ENCODE measurements at places on chromosomes 6 and 20.

DNA sequence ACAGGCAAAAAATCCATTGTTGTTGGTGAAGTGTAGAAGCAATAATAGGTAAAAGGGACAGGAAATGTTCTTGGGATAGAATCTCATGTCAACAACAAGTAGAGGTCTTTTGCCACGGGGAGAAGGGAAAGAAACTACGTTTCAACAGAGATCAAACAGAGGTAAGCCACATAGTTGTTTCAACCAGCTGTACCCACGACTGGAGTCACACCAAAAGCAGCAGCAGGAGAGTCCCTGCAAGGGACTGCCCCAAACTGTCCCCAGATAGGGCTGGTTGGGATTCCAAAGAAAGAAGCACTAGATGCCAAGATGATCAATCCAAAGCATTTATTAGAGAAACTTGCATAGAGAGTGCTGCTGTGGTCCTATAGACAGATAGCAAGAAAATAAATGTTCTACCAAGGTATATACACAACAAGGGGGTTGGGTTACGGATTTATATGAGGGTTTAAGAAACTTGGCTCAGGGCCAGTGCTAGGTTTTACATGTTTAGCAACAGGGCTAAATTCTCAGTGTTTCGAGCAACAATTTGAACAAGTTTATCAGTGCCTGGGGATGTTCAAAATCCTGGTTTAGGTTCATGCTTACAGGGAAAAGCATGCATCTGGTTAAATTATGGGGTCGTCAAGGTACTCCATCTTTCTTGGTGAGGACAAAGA is 466.5 kb downstream of the MMUT start:
- DNase-seq, result no peak

- DNase-seq, result peak; percentile 53
Measured at GRCh38 chr6:130993292-130993765, 69.7 kb downstream of the EPB41L2 start.

DNA sequence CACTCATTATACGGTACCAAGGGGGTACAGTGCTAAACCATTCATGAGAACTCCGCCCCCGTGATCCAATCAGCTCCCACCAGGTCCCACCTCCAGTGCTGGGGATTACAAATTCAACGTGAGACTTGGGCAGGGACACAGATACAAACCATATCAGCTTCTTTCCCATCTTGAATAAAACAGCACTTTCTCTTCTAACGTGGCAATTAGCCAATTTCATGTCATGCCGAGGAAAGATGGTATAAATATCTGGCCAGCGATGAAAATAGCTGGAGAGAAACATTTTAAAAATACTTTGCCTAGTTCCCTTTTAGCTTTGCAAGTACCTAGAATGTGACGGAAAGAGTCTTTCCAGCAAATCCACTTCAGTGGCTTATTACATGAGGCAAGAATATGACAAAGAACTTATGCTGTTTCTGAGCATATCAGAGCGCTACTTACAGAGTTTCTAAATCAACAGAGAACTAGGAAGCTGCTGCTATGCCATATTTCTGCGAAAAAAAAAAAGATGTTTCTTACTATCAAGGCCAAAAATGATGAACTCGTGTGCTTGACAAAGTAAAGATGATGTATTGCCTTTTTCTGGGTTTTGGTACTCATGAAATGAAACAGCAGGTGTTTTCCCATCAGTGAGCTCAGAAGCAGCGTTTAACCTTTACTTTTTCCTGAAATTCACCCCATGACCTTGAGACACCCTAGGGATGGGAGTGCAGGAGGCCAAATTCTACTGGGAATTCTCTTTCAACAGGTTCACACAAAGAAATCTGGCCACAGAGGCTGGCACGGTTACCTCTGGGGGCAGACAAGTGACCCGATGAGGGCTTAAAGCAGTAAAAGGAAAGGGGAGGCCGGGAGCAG is 37.9 kb downstream of the AGPAT4 start:
- no peak for DNase-seq

DNA sequence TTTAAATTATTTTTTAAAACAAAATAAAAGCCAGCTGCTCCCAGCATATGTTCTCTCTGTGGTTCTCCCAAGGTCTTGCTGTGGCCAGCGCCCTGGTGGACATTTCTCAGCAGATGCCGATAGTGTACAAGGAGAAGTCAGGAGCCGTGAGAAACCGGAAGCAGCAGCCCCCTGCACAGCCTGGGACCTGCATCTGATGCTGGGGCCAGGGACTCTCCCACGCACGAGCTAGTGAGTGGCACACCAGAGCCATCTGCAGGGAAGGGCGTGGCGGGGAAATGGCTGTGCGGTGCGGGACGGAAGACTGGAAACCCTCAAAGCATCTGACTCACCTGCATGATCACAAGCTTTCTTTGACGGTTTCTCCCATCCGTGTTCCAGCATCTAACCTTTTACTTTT is 16.5 kb downstream of the GFRA4 start:
- DNase-seq, result no peak

GRCh38 chr6:159066483-159066882 is 21.7 kb upstream of the TAGAP start:
- no peak for DNase-seq

GRCh38 chr20:19074828-19075516 is 137.5 kb upstream of the SLC24A3 start:
- no peak for DNase-seq

- DNase-seq, result peak; percentile 58
Measured at GRCh38 chr20:63315731-63316491, 22.9 kb downstream of the COL20A1 start.

DNA sequence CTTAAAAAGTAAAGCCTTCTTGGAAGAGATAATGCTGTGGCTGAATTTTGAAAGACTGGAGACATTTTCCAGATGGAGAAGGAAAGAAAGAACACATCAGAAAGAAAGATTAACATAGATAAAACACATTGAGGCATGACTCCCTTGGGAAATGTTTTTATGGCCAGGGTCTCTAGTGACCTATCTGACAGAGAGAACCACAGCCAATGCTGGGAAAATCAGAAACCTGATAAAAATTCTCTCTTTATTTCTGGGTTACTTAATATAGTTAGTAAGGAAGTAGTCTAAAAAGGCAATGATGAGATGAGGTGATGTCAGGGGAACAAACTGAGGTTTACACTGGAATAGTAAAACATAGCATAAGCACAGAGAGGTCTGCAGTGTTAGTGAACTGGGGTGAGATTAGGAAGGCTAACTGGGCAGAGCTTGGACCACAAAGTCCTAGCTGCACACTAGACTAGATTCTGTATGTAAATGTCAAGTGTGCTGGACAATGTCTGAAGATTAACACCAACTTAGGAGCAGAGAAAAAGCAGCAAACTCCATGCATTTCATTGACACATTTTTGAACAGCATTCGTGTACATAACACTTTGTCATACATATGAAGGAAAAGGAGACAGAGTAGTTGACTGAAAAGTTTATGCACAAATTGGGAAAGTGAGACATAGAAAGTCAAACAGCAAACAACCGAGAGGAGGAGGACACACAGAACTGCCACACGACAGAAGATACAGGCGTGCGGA is 31.0 kb downstream of the ELOVL2 start:
- no peak for DNase-seq

DNA sequence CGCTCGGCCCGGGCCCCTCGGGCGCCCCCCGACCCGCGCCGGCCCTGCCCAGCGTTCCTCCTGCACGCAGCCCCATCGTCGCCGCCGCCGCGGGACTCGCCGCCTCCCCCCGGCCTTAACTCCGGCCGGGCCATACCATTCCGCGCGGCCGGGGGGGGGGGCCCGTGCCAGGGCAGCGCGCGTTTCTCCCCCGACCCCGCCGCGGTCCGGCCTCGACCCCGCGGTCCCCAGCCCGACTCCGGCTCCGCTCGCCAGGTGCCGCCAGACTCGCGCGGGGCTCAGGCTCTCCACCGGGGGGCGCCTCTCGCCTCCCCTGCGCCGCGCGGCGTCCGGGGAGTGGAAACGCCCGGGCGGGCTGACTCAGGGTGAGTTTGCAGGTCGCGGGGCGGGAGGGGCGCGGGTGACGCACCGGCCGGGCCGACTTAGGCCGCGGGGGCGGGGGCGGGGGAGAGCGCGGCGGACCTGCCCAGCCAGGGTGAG is at the start of gene SRXN1:
Gene SRXN1 (minus strand): TSS at position 91 of the 480 bp plus-strand sequence. CDS start 15 bp downstream, at position 76.
- DNase-seq, result peak; percentile 94

DNA sequence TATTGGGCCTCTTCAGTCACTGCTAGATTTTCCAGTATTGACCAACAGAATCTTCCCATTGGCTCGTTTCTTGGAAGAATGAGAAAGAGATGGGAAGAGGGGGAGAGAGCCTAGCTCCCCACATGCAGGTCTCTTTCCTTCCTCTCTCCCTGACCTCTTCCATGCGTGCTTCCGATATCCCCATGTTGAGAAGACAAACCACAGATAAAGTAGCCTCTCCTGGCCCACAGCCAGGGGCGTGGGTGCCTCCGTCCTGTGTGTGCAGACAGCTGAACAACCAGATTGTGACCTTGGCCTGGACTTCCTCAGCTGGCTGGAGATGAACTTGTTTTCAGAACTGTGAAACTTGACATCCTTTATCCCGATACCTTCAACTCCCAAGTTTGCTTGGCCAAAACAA is 71.0 kb downstream of the EDN3 start:
- no peak for DNase-seq

GRCh38 chr6:127866766-127867165 is 34.1 kb downstream of the THEMIS start:
- no peak for DNase-seq

GRCh38 chr6:32980488-32981038 is 12.2 kb downstream of the BRD2 start:
- no peak for DNase-seq

DNA sequence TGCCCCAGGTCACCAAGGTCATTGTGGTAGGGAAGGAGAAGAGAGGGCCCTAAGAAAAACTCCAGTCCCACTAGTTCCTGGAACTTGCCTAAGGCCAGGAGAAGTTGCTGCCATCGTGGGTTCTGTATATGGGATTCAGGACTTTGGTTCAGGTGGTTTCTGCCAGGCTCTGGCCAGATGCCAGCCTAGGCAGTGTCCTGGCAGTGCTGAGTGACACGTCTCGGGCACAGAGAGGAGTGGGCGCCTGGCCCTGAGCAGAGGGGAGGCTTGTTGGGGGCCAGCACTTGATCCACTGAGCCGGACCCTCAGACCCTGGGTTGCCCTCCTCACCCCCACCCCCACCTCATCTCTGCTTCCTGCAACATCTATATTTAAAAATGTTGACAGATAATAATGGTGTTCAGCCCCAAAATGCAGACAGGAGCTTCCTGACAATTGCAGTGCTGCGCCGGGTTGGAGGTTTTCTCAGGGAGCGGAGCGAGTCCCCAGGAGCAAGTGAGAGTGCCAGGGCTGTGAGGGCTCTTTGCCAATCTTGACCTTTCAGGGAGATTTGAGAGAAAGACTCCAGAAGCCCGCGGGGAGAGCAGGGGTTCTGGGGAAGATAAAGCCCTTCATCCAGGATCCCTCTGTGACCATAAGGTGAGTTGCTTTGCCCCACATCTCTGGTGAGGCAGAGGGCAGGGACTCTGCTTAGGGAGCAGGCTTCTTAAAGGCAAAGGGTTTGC is 71.9 kb downstream of the PHACTR3 start:
- DNase-seq, result no peak

DNA sequence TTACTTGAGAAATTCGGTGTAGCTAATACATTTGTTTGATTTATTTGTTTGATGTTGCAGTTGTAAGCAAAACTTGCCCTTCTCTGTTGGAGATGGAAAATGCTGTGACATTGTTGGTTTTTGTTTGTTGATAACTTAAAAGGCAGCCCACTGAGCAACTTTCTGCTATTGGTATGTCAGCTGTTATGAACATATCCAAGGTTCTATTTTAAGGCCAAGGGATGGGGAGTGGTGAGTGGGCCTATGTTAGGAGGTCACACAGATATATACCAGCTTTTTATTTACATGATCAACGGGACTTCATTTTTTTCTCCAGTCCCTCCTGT is 5.7 kb downstream of the QKI start:
- DNase-seq, result no peak

GRCh38 chr6:70980727-70981126 is 23.9 kb upstream of the B3GAT2 start:
- DNase-seq, result no peak

GRCh38 chr6:147061252-147061651 is 143.0 kb upstream of the STXBP5 start:
- DNase-seq, result no peak

GRCh38 chr20:38421915-38422314 is 13.2 kb downstream of the SNHG17 start:
- DNase-seq, result no peak
